ENCODE measurements at places on chromosomes 3 and 15. TPM values are rescaled to one million over a fixed set of nuclear protein-coding genes. Genes with fewer than 3 reads are reported as not detected.

MAP1A gene
- polyA plus RNA-seq = 45.2 TPM

PRSS50 gene
- polyA plus RNA-seq = not detected

CP gene
- polyA plus RNA-seq = 2.1 TPM

LCTL gene
- 0.13 TPM for polyA plus RNA-seq

STAC gene
- 35.4 TPM for polyA plus RNA-seq

EBLN2 gene
- 4.0 TPM for polyA plus RNA-seq

MYRIP gene
- 0.83 TPM for polyA plus RNA-seq

GABRB3 gene
- 2.3 TPM for polyA plus RNA-seq

NPAP1 gene
- polyA plus RNA-seq = not detected

GRCh38 chr3:139519998-139520737 lies 19.4 kb downstream of the RBP1 start:
- no peak for DNase-seq

GRCh38 chr3:30199096-30199759 lies 407.2 kb upstream of the TGFBR2 start:
- DNase-seq = peak; percentile 75

DNA sequence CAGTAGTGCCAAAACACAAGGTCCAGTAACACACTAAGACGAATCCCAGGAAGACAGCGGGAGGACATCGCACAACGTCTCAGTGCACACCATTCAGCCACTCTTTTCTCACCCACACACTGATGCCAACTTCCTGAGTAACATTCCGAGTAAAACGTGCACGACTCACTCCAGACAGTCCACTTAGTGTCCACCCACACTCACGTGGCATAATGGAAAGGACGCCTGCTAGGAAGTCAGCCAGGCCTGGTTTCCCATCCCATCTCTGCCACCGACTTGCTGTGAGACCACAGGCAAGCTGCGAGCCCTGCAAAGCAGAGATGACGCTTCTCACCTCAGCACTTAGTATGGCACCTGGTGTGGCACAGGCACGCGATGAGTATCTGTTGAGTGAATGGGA lies 36.8 kb upstream of the VGLL4 start:
- DNase-seq = no peak

- DNase-seq = no peak
Observed at GRCh38 chr3:113247068-113247467, 35.7 kb downstream of the BOC start.

DNA sequence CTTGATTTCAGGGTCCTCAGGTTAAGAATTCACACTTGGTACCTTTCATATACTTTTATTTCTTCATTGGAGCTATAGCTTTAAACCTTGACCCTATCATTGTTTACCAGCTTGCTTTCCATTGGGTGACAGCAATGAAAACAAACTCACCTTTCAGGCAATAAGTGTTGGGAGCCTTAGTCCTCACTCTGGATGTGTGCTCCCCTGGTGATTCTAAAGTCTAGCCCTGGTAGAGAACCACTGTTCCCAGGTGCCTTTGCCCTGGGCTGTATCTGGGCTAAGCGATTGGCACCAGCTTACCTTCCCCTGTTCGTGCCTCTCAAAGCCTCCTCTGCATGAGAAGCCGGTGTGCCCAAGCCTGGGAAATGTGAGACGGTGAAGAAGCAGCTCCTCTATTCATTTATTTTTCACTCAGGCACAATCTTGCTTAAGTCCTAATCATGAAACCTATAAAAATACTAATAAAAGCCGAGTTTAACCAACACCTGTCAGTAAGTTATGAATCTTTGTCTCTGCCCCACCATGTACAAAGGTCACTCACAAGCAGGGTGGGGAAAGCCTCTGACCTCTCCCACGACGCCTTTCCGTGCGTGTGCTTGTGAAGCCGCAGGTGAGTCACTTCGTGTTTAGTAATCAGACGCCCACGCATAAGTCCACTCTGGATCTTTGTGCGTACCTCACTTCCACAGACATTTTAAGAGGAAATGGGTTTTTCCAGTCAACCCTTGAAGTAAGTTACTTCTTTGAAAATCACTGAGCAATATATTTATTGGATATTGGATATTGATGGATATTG lies 12.8 kb upstream of the ARRDC4 start:
- no peak for DNase-seq

GRCh38 chr15:57883701-57884100 lies 177.2 kb downstream of the POLR2M start:
- peak; percentile 41 for DNase-seq

DNA sequence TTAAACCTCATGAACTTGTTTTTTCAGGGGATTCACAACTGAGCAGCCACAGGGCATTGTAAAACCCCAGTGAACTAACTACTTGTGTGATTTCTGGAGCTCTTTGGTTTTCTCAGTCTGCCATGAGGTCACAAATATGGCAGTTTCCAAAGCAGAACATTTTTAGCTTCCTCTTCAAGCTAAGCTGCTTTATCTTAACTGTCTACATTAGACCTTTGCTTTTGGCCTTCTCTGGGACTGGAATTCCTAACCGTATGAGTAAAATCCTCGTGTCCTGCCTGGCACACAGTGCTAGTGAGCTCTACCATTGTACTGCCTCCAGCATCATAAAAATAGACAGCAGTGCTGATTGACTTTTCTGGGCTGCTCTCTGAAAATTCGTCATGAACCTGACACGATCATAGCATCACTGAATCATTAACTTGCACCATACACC lies 22.1 kb downstream of the CDIN1 start:
- DNase-seq = peak; percentile 40

DNA sequence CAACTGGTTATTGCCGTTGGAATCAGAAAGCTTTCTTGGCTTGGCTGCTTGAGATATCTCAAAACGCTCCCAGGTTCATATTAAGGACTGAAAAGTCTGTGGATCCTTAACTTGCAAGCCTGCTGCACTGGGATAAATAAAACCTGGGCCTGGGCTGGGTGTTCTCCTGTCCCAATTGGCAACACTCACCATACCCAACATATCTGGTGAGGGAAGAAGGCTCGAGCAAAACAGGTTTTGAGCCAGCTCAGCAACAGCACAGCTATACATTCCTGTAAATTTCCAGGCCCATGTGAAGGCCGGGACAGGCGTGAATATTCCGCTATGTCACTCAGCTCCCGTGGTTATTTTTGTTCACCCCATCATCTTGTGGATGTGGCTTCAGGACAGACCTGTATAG lies 169.0 kb upstream of the BCL6 start:
- no peak for DNase-seq

DNA sequence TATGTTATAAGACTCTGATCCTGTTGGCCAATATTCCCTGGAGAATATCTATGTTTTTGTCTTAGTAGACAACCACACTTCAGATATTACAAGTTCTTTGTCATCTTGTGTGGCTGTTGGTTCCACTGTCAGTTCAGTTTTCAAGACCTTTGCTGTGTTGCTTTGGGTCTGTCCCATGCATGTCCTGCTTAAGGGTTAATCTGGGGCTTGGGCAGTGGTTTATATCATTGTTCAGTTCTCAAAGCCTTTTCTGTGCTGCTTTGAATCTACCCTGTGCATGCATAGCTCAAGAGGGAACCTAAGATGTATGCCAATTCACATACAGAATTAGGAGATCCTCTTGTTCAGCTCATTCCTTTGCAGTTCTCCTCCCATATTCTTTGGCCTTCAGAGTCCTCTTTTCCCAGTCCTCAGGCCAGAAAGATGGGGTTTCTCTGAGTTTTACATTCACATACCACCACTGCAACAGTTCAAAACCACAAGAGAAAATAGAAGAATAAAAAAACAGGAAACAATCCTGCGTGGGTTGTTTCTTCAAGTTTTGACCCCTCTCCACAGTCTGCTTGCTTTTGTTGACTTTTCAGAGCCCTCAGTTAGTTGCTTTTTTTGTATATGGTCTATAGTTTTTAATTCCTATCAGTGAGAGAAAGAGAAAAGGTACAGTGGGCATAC lies 21.6 kb downstream of the BUB1B start:
- no peak for DNase-seq

- no peak for DNase-seq
Observed at GRCh38 chr15:51620641-51621040, 1.9 kb downstream of the DMXL2 start.

DNA sequence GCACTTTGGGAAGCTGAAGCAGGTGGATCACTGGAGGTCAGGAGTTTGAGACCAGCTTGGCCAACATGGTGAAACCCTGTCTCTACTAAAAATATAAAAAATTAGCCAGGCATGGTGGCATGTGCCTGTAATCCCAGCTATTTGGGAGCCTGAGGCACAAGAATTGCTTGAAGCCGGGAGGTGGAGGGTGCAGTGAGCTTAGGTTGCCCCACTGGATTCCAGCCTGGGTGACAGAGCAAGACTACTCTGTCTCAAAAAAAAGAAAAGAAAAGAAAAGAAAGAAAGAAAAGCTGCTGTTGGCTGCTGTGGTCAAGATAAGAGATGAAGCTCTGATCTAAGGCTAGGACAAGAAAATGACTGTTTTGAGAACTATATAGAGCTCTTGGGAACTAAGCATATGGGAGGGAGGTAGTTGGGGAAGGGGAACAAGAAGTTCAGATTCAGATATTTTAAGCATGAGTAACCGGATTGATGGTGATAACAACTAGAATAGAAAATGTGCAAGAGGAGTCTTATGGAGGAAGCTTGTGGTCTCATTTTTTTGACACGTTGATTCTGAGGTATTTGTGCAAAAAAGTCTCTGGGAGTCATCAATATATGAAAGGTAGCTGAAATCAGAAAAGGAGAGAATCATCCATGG lies 25.7 kb downstream of the DNAH12 start:
- no peak for DNase-seq

- no peak for DNase-seq
Observed at GRCh38 chr15:67839499-67839928, 331 bp downstream of the RNU6-1 start.

DNA sequence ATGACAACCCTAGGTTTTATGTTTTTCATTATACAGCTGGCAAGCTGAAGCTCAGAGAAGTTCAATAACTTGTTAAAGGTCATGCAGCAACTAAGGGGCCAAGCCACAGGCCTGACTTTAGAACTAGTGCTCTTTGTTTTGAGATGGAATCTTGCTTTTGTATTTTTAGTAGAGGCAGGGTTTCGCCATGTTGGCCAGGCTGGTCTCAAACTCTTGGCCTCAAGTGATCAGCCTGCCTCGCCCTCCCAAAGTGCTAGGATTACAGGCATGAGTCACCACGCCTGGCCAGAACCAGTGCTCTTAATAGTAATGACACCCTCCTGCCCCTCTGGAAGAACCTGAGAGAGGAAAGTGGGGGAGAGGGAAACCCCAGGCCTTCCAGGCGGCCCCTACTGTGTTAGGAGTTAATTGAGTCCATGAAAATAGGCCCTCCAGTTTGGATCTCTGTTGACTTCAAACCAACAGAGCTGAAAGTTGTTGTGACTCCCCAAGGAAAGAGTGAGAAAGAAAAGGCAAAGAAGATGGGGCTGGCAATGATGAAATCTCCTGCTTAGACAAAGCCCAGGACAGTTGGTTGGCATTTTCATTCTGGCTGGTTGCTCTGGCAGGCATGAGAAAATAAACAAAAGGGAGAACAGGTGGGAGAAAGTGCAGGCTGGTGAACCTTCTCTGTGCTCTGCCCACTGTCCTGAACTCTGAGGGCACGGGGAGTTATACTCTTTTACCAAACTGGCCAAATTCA lies 3.6 kb upstream of the PRRT3 start:
- DNase-seq = no peak

DNA sequence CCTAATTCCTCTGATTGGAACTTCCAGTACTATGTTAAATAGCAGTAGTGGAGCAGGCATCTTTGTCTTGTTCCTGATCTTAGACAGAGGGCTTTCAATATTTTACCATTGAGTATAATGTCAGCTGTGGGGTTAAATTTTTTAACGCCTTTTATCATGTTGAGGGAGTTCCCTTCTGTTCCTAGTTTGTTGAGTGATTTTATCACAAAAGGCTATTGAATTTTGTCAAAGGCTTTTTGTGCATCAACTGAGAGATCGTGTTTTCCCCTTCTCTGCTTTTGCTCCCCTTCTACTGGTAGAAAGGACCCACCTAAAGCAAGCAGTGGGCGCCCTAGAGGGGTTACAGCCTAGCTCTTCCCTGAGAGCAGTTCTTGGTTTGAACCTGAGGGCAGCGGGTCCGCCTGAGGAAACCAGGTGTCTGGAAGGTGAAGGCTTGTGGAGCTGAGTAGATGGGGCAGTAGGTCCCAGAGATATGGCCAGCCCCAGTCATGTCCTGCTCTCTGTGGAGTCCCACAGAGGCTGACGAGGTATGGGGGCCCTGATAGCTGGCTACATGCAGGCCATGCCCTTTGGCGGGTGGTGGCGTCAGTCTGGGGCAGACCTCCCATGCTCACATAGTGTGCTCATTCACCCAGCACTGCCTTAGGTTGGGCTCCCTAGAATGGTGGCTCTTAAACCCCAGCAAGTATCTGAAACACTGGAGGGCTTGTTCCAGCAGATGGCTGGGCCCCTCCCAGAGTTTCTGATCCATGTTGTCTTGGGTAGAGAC lies 11.3 kb downstream of the HDAC11 start:
- no peak for DNase-seq

All from hindlimb muscle (tissue), 1 donor.